ENCODE measurements at places on chromosomes 12 and 14.

- no peak for DNase-seq
These were observed 57.1 kb downstream of the NUAK1 start for GRCh38 chr12:106081606-106082005.

- peak; percentile 20 for DNase-seq
These were observed 95.5 kb upstream of the ETV6 start for GRCh38 chr12:11553871-11554533.

- no peak for DNase-seq
These were observed 1.2 kb upstream of the RHOJ start for GRCh38 chr14:63203015-63203414.

DNA sequence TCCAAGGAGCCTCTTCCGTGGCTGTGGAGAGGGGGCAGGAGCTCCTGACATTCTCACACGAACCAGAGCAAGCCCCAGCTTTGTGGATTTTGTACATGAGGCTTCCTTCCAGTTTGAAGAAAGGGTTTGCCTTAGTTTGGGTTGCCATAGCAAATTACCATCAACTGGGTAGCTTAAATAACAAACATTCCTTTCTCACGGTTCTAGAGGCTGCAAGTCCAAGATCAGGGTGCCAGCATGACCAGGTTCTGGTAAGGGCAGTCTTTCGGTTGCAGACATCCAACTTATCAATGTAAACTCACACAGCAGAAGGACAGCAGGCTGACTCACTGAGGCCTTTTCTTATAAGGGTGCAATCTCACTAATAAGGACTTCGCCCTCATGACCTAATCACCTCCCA lies 25.9 kb upstream of the STAB2 start:
- no peak for DNase-seq

DNA sequence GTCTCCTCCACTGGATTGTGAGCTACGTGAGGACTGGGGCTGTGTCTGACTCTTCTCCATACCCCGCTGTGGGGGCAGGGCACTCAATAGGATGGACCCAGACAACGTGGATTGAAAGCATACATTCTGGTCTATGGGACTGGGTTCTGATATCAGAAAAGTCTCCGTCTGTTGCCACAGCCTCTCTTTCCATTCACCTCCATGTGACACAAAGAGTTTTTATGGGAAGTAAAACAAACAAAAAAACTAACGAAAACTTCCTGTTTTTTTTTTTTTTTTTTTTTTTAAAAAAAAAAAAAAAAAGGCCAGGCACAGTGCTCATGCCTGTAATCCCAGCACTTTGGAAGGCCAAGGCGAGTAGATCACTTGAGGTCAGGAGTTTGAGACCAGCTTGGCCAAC lies 44.7 kb downstream of the SLC8A3 start:
- DNase-seq, result no peak

DNA sequence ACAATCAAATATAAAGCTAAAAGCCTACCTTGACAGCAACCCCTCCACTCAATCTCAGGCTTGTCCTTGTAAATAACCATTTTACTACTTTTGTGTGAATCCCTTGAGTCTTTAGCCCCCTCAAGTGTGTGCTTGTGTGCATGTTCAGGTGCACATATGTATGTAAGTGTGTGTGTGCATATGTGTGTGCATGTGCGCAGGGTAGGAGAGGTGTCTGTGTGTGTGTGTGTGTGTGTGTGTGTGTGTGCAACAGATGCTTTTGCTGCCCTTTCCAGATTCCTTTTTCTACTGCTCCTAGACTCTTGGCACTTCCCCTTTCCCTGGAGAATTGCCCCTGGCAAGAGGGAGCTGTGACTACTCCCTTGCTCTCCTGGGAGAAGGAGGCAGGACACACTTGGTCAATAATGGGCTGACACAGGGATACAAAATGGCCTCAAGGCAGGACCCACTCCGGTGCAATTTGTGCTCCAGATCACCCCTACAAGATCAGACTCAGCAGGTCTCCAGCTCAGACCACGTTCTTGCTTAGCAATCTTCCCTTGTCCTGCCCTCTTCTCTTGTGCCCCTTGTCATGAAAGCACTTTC lies 73.4 kb downstream of the IFNG start:
- DNase-seq, result no peak

DNA sequence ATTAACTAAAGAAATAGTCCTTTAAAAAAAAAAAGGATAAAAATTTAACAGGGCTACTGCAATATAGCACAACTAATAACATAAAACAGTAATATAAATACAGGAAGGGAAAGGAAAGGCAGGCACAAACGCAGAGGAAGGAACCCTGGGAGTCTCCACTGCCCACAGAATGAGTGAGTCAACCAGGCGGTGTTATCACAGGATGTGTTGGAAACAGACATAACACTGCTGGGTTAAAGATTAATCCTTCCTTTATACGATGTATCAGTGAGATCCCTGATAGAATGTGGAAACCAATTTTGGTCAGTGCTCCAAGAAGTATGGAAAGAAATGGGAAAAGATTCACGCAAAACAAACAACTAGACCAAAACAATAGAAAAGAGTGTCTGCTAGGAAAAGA lies 47.9 kb downstream of the FGD6 start:
- DNase-seq, result no peak

DNA sequence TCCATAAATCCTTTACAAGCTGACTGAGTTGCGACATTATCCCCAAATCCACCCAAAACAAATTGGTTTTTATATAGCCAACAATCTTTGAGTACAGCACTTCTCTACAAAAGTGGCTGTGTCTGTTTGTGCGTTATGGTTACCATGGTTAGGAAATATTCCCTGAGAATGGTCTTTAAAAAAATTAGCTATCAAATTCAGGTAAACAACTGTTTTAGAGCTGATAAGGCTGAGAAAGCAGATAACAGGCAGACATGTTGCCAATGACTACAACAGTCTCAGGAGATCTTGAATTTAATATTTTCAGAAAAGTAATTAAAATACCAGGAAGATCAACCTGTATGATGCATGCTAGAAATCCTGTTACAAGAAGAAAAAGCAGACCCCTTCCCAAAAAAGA lies 248.0 kb downstream of the RASSF9 start:
- DNase-seq, result no peak

DNA sequence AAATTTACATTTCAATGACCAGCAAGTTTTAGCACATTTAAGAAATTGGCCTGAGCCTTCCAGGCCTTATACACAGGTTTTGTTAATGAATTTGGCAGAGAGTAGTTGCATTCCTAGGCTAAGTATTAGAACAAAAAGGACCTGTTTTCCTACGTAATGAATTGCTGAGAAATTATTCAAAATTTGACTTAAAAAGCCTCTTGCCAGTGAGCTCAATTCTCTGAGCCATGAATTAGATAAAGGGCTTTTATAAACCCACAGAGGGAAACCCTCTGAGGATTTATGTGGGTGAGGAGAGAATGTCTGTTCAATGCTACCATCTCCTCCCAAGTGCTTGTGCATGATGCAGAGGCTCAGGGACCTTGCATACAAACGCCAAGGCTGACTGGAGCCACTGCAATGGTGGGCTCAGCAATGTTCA lies 94.5 kb upstream of the PELI2 start:
- no peak for DNase-seq

DNA sequence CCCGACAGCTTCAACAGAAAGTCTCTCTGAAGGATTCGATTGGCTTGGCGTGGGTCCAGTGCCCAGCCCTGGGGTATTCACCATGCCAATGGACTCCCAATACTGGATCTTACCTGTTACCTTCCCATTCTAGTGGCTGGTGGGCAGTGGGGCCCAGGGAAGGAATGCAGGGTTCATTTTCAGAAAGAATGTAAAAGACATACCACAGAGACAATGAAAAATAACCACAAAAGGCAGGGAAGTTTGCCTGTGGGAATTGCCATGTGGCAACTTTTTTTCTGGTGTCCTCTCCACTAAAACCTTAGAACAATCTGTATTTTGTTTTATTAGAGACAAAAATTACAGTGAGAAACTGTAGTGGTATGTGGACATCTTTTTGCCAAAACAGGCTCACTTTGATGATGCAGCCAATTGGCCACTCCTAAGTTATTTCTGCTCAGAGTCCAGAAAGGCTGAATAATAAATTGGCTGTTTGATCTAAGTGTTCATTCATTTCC lies 55.2 kb downstream of the PTGER2 start:
- DNase-seq, result no peak

- DNase-seq, result no peak
These were observed 16.7 kb upstream of the FAIM2 start for GRCh38 chr12:49920241-49920914.

- no peak for DNase-seq
These were observed 3.1 kb downstream of the SMIM41 start for GRCh38 chr12:52082669-52082987.

DNA sequence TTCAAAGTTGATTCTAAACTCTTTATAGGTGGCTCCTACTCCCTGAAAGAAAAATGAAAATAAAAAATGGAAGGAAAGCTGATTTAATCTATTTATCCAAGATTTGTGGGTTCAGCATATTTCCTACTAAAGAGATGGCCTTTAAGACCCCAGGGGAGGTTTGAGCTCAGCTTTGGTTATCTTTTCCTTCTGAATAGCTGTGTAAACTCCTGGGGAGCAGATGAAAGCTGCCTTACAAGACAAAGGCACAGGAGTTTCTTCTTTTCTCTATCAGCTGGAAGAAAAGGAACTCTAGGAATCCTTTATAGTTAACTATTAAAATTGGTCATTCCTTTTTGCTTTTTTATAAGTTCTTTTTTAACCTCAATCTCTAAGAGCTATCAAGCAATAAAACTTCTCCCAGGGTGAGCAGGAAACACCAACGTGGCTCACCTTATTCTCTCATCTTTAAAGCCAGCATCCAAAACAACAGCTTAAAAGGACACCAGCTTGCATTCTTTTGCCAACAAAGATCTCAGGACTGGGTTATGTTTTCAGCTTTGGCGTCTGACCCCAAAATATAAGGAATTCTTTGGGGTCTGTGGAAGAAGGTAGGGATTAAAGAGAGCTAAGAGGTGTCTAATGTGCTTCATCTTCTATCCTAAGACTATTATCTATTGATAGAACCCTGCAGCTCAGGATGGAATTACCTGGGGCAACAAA lies 371.7 kb upstream of the KITLG start:
- DNase-seq, result no peak

DNA sequence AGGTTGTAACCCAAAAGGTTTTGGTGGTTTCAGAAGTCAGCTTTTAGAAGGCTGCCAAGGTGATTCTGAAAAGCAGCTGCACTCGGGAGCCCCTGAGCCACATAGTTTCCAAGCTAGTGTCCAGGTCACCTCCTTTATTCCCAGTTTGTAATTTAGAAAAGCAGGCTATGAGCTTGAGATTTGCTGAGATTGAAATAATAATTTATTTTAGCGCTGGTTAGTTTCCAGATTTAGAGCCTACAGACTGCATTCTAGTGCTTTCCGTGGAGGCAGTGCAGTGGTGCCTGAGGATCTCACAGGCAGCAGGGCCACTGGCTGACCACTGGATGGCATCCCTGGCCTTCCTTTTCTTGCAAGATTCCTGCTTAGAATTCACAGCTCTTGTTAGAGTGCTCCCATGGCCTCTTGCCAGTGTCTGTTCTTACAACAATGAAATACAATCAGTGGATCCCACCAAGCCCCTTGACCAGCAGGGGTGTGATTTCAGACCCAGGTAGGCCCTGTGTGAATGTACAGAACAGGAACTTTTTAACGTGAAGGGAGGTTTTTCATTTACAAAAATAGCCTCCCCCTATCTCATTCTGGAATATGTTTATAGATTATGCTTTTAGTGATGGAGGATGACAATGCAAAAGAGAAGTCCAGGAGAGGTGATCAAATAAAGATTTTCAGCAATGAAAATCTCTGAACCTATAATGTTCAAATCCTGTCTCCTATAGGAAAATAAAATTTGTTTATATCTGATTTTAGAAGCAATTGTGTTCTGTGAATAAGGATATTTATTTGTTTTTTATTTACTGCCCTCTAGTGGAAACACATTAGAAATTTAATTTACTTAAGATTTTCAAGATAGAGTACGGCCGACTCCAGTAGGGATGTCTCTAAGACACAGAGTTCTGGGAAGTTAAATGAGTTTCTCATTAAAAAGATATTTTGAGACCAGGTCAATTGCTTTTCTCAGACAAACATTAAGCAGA lies 362.1 kb upstream of the STXBP6 start:
- no peak for DNase-seq

GRCh38 chr14:72758420-72758819 lies 135.5 kb downstream of the DPF3 start:
- DNase-seq, result no peak

GRCh38 chr12:97886511-97887176 lies 424.0 kb downstream of the RMST start:
- no peak for DNase-seq

DNA sequence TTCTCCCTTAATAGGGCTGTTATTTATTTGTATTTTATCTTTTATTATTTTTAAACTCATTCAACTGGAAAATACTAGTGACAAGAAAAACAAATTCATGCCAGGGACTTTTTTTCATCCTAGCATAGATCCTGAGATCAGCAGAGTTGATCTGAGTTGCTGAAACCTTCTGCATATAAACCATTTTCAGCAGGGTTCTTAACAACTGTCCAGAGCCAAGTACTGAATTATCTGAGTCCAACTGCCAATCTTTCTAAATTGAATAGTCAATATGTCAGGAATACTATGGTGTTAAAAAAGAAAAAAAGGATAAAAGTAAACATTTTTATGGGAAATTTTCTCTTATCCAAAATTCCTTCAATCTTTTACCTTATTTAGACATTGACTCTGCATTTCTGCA lies 28.6 kb downstream of the CDC42BPB start:
- DNase-seq, result no peak

GRCh38 chr14:59538936-59539335 lies 37.7 kb downstream of the CCDC175 start:
- DNase-seq, result no peak

GRCh38 chr14:54512393-54512792 lies 2.7 kb downstream of the CGRRF1 start:
- DNase-seq, result no peak

- no peak for DNase-seq
These were observed 60.5 kb downstream of the FBXW8 start for GRCh38 chr12:116971222-116971621.

GRCh38 chr14:69652942-69653684 lies 41.7 kb downstream of the SUSD6 start:
- no peak for DNase-seq

DNA sequence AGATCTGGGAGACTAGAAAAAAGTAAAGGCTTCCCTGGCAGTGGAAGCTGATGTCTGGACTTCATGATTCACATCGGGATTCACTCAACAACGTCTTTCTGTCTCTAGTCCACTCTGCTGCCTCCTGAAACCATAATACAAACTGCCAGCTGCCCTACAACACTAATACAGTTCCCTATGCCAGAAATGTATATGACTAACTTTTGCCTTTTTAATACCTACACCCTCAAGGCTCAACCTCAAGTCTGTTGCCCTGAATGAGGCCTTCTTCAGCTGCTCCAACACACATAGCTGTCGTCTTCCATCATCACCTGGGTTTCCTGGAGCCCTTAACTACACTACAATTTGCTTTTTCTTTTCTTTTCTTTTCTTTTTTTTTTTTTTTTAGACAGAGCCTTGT lies 182.7 kb upstream of the BCL2L14 start:
- no peak for DNase-seq

- DNase-seq, result no peak
These were observed 869 bp upstream of the NOVA1 start for GRCh38 chr14:26598672-26599131.

DNA sequence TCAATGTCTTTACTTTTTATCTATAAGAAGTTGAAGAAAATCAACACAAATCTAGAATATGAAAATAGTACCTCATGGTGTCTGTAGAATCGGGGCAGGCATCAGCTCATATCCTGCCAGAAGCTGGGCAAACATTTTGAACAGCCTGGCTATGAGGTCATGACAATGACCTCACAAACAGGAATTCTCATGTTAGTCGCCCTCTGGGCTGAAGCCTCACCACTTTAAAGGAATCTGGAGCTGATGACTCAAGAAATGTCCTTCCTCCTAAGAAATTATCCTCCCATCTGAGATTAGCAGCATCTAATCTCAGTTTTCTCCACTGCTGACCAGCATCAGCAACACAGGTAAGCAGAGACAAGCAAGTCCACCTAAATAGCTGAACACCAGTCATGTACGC lies 27.1 kb downstream of the CLIP1 start:
- no peak for DNase-seq

Measured in AG09319 (cell line).